ENCODE measurements at places on chromosomes 2 and 18.
A peak's percentile ranks its signal among the peaks of the same experiment; 100 is the strongest.

DNA sequence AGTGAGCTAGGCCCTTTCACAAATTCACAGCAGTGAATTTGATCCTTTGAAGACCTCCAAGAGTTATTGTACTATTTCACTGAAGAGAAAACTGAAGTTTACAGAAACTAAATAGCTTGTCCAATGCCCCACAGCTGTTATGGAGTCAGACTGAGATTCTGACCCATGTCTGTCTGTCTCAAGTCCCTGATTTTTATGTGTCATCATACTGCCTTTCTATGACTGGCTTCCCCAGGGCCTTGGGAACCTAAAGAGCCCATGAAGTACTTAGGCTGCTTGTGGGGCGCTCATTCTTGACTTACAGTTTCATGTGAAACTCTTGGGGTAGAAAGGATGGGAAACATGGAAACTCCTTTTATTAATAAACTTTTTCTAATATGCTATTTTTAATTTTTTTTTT is 107.7 kb downstream of the ATL2 start:
- no peak for DNase-seq

GRCh38 chr2:67689186-67689585 is 292.1 kb downstream of the ETAA1 start:
- DNase-seq: no peak

- peak; percentile 86 for DNase-seq
These were observed 18.3 kb downstream of the YPEL5 start for GRCh38 chr2:30165050-30165520.

DNA sequence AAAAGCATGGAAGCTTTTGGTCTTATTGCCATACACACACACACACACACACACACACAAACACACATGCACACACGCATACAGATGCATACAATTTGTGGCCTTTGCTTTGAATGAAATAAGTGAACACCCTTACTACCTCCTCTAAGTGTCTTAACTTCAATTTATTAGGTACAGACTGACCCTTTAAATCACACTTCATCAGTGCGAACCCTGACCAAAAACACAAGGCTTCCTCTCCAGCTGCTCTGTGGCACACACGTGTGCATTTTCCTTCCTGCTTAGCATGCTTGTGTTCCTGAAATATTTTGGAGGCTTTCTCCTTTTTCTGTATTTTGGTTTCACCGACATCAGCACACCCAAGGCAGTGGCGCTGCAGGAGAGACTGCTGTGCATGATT is 96.0 kb downstream of the CNTNAP5 start:
- no peak for DNase-seq

All from activated CD4-positive, alpha-beta T cell treated with anti-CD3 and anti-CD28 coated beads, Interleukin-2, Interleukin-6, amounts not matched to agents 100 ng/mL and 50 ng/mL, durations not matched to agents 16 hours and 8 hours (primary cell).